Suprapubic skin (tissue), 4 donors: ENCODE measurements at places on chromosomes 16 and 17.

- H3K27me3 ChIP-seq: no peaks in the 10 kb centered on the region
- H3K27ac ChIP-seq: no peak within 1 kb of the TSS
- no peak for DNase-seq
- no peaks in the 10 kb centered on the region for H3K36me3 ChIP-seq
Measured at GRCh38 chr17:27800522-27800921, at the start of gene NOS2. Gene NOS2 (minus strand): TSS chr17:27800529. CDS start chr17:27798809, 1,720 bp downstream.

- no peak overlapping the region for H3K4me3 ChIP-seq
- H3K27ac ChIP-seq: no peak overlapping the region
- no peak for DNase-seq
- peaks cover 23% of the 10 kb centered on the region for H3K4me1 ChIP-seq
- no peaks in the 10 kb centered on the region for H3K27me3 ChIP-seq
Measured at GRCh38 chr17:81563861-81564586, 11.9 kb upstream of the FAAP100 start.

GRCh38 chr16:4231367-4231766 is 10.5 kb downstream of the SRL start:
- H3K27ac ChIP-seq: no peak overlapping the region
- H3K27me3 ChIP-seq: no peaks in the 10 kb centered on the region
- no peaks in the 10 kb centered on the region for H3K36me3 ChIP-seq
- H3K4me3 ChIP-seq: no peak overlapping the region
- DNase-seq: no peak

GRCh38 chr17:31832746-31833145 is 26.3 kb downstream of the COPRS start:
- no peak for DNase-seq
- no peaks in the 10 kb centered on the region for H3K27me3 ChIP-seq
- H3K36me3 ChIP-seq: no peaks in the 10 kb centered on the region
